T1000 (cell line): ENCODE measurements at places on chromosomes 1 and 21.

- no peak for DNase-seq
Measured at GRCh38 chr1:188277771-188278170, 1449.0 kb downstream of the PLA2G4A start.

DNA sequence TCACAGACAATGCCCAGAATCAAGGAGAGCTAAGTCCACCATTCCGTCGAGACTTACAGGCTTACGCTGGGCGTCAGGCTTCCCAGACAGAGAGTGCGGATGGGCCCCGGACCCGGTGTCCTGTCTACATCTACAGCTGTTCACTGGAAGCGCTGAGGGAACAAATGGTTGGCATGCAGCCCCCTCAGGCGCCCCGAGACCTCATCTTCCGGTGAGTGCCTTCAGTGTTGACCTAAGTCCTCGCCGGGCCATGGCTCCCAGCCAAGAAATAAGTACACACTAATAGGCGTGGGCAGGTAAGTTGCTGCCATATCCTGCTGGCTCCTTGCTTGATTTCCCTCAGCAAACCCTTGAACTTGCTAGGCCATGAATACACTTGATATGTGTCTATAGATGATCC lies 26.2 kb downstream of the HYI start:
- DNase-seq = no peak

DNA sequence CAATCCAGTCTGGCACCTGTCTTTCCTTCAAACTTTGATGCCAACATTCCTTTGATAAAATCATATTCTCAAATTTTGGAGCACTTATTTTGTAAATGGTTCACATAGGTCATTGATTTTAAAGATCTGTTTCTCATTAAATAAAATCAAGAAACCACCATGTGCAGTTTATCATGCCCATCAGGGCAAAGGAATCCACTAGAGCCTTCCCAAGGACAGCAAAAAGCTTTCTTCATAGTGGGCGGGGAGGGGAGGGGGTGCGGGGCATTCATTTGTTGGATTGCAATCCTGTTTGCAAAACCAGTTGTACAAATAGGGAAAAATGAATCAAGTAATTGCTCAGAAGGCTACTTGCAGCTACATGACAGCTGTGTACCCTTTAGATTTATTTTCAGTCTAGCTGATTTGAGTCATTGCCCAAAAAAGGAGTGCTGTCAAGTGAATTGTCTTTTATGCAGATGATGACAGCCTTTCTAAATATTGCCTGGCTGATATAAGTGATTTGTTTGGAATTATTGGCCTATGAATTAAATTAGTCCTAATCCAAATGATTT lies 23.0 kb downstream of the LRRC8B start:
- no peak for DNase-seq

DNA sequence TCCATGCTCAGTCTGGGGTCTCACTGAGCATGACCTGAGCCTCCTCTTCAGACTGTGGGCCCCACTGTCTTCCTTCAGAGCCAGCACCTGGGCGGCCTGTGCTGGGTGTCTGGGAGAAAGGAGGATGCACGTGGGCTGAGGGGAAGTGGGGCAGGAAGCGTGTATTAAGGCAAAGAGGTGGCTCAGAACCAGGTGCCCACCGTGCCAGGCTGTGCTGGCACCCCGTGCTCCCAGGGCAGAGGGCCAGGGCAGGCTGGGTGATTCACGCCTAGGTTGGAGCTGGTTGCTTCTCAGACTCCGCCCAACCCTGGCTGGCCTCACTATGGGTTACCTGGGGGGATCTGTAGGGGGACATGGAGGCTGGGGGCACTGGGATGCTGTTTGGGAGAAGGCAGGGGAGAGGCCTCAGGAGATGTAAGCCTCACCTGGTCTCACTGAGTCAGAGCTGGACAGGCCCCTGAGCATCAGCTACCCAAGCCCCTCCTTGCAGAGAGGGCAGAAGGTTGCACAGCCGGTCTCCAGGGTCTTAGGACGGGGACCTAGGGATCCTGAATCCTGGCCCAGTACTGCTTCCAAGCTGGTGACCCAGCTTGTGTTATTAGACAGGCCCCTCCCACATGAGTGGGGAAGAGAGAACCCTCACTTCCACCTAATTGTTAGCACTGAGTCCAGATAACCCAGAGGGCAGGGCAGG lies 18.6 kb upstream of the PADI1 start:
- no peak for DNase-seq

- no peak for DNase-seq
Measured at GRCh38 chr1:156696755-156697154, 8.6 kb downstream of the CRABP2 start.

GRCh38 chr1:226677027-226678020 lies 61.8 kb downstream of the ITPKB start:
- no peak for DNase-seq

- no peak for DNase-seq
Measured at GRCh38 chr1:165117482-165117881, 239.0 kb downstream of the LMX1A start.

GRCh38 chr1:153542956-153543711 lies 2.4 kb upstream of the S100A5 start:
- no peak for DNase-seq

GRCh38 chr1:110390692-110391245 lies at the start of gene SLC16A4:
TSS of gene SLC16A4 (minus strand) at chr1:110391026. CDS start at chr1:110389323, 1,703 bp downstream.
- DNase-seq = no peak

GRCh38 chr1:65626003-65626402 lies 166.7 kb upstream of the PDE4B start:
- no peak for DNase-seq

DNA sequence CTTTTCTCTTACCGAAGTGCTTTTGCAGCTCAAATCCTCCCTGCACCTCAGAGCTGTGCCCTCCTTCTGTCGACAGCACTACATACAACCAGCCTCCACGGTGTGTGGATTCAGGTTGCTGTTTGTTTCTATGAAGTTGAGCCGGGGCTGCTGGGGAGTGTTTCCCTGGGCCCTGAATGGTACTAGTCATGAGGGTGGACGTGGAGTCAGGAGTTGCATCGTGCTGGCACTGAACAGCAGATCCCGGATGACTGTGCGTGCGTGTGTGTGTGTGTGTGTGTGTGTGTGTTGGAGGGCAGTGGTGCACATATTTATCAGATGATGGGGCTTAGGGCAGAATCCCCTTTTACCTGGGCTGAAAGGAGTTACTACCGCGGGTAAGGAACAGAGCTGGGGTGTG lies 47.0 kb downstream of the ACTL8 start:
- no peak for DNase-seq

DNA sequence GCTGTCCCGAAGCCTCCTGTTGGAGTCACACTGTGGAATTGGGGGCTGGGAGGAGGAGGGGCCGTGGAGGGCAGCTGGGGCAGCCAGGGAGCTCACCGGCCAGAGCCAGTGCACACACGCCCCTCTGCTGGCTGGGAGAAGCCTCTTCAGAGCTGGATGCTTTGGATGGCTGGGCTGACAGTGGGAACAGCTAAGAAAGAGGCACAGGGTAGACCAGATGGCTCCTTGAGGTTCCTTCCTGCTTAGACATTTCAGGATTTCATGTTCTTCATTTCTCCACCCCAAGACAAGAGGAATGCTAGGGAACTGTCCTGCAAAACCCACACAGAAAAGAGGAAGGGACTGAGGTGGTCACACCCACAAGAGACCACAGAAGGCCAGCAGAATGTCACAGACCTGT lies 254.8 kb upstream of the VAMP3 start:
- no peak for DNase-seq

DNA sequence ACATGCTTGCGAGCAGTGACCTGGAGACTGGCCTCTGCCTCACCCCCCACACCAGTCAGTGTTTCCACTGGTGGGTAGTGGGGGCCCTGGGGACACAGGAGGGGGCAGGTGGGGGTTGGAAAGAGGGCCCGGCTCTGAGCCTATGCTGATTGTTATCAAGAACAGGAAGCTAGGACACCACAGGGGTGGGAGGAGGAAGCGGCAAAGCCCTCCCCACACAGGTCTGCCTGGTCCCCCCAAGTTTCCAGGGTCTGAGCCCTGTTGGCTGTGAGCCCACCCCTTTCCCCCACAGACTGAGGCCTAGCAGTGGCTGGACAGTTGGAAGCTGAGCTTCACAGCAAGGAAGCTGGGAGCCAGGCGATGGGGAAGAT lies 1.6 kb upstream of the PTPN7 start:
- no peak for DNase-seq

DNA sequence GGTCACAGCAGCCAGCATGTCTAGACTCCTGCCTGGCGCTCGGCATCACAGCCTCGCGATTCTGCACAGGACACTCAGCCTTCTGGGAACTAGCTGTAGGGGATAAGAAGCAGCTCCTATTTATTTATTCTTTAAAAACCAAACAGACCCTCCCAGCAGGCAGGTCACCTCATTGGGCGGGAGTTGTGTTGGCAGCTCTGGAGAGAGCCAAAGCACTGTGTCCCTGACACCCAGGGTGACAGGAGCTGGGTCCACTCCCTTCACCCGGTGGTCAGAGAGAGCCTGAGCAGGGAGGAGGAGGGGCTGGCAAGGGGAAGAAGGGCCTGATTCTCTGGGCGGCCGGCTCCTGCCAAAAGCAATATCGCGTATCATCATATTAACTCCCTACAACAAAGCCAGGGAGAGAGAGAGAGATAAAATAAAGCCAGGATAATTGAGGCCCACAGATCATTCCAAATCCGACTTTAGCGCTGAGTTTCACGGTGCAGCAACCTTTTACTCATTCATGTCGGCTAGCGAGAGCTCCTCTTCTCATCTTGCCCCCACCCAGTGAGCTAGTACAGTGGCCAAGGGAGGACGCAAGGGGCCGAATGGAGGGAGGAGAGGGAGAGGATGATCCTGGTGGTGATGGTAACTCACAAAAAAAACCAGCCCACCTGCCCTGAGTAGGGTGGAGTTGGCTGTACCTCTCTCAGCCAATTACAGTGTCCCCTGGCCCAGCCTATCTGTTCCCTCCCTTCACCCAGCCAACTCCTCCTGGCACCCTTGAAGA lies 79.8 kb upstream of the IFFO2 start:
- no peak for DNase-seq

GRCh38 chr1:89990976-89991831 lies 3.7 kb upstream of the ZNF326 start:
- no peak for DNase-seq

DNA sequence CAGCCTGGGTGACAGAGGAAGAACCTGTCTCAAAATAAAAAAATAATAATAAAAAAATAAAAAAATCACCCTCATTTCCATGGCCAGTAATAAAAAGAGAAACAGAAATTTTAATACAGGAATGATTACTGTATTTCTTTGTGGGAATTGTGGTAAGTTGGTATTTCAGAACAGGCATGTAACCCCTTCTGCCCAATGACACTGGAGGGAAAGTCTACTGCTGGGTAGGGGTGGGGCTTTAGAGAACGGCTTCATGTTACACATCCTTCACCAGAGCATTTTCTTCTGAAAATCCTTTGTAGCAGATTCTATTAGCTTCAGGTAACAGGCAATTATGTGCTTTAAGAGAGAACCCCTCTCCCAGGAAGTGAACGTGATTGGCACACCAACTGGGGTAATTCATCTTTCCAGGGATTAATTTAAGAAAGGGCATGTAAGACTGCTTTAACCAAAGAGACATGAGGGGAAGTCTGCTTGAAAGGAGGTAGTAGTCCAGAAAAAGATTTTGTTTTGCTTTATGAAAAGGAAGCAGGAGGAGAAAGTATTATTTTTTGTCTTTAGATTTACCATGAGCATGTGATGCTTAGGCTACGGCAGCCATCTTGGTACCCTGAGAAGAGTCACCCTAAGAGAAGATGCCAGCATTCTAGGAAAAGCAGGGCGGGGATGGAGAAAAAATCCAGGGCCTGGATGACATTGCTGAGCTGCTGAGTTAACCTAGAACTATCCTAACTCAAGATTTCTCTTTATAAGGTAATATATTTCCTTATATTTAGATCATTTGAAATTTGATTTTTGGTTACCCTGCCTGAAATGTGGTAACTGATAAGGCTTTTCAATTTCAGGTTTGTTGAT lies 57.7 kb upstream of the DPT start:
- DNase-seq = no peak

GRCh38 chr1:100184536-100184935 lies 6.5 kb upstream of the LRRC39 start:
- DNase-seq = no peak

DNA sequence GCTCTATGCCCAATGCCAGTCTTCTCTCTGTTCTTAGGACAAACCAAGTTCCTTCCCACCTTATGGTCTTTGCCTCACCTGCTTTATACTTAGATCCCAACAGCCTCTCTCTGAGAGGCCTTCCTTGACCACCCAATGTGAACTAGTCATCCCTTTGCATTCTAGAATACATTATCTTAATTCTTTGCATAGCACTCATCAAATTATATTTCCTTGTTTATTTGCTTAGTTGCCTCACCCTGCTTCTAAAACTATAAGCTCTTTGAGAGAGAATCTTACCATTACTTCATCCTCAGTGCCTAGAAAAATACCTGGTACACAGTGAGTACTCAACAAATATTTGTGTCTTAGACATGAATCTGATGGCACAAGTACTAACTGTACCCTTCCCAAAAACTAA lies 8.0 kb downstream of the PIGP start:
- no peak for DNase-seq

- DNase-seq = no peak
Measured at GRCh38 chr1:121566346-121566745, 381.6 kb downstream of the SRGAP2C start.

DNA sequence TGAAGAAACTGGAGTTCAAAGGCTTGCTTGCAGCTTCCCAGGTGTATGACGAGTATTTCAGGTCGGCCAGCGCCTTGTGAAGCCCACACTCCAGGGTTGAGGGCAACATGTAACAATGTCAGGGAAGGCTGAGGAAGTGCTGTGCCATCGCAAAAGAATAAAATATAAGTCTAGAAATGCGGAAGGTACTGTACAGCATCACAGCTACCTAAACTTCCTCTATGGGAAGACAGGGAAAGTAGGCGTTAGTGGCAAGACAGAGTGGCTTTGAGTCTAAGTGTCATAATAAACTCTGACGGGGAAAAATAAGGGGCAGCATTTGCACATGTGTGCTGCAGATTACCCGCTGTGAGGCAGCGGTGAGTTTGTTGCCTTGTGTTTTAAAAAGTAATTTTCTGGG lies 28.9 kb downstream of the DOP1B start:
- no peak for DNase-seq

DNA sequence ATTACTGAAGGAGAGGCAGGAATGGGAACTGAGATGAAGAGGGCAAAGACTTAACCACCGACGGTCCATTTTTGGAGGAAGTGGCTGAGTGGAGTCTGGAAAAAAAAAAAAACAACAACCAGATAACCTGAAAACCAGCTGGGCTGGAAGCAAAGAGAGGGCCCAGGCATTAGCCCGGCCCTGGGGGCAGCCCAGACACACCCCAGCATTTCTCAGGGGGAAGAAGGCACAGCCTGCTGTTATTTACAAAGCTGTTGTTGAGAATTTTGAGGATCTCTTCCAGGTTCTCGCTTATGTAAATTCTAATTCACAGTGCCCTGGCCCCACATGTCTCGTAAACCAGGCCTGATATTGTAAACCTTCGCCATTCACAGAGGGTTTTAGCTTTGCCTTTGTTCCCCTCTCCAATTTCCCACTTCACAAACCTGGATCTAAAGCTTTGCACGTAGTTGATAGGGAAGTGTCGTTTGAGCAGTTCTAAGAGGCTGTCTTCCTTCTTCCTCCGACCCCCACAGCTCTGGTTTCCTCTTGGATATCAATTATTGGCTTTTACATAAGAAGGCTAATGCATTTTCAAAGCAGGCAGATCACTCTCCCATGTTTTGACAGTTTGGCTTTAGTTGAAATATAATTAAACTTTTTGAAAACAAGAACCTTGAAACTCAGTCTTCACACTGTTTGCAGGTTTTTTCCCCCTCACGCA lies 161.8 kb upstream of the IRF2BP2 start:
- DNase-seq = no peak
